Fibroblast of skin of left biceps (primary cell): ENCODE measurements at places on chromosomes 11 and 22.

DNA sequence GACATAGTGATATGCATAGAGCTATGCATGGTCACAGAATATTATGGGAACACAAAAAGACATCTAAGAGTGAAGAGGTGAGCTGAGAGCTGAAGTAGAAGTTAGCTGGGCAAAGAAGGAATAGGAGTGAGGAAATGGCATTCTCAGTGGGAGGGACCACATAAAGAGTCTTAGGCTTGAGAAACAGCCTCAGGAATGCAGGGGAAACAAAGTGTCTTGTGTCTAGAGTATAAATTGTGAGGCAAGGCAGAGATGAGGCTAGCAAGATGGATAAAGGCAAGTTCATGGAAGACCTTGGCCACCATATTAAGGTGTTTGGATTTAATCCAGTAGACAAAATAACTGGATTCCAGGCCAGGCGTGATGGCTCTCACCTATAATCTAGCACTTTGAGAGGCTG, 40.6 kb upstream of the CRTAM start:
- DNase-seq: no peak

DNA sequence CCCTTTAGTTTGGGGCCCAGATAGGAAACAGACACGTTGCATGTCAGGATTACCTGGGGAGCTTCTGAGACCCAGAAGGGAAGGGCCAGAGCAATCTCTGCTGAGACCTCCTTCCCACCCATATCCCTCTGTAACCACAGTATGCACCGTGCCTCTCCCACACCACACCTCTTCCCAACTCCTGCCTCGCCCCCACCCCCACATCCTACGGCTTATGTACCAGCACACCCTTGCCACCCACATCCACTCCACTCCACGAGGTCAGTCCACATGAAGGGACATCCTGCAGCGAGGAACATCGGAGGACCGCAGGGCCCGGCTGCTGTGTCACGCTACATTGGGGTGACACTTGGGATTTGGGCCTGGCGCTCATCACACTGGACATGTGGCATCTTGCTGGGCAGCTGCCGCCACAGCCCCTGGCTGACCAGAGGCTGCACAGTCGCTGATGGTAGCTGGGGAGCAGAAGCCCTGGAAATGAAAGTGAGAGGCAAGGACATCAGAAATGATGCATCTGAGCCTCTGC, 118.3 kb upstream of the LMO1 start:
- DNase-seq: no peak

GRCh38 chr11:98729118-98729517, 291.6 kb upstream of the CNTN5 start:
- no peak for DNase-seq

DNA sequence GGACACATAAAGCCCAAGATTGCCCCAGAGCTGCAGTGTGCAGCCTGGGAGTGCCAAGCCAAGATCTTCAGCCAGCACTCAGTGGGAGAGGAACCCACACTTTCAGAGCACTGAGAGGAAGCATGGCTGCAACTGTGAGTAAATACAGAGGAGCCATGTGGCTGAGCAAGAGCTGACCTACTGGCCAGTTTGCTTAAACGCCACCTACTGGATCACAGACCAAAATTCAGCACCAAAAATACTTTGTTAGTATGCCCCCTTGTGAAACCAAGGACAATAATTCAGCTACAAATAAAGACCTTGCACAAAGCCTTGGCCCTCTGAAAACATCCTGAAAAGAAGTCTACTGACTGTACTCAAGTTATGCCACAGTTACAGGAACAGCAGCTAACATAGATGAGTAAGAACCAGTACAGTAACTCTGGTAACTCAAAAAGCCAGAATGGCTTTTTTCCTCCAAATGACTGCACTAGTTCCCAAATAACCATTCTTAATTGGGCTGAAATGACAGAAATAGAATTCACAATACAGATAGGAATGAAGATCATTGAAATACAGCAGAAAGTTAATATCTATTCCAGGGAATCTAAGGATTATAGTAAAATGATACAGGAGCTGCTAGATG, 10.1 kb upstream of the OR4A15 start:
- DNase-seq: no peak

DNA sequence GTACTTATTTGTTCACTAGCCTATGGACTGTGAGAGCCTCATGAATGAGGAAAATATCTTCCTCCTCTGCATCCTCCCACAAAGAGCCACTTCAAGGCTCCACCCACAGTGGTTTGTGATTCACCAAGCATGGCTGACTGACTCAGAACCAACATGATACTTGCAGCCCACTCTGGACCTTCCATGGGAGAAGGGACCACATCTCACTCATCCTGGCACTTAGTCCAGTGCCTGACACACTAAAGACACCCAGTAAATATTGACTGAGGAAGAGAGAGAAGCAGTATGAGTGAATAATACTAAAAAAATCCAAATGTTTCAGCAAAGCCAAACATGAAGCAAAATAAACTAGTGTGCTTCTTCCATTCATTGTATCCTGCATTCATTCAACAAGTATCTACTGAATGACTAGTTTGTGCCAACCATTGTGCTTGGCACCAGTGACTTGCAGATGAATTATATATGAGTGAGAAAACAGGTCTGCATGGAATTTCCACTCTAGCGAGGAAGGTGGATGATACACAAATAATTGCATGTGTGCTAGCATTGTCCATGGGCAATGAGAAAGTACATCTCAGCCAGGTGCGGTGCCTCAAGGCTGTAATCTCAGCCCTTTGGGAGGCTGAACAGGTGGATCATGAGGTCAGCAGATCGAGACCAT, 54.9 kb upstream of the BLID start:
- no peak for DNase-seq

- no peak for DNase-seq
Observed at GRCh38 chr11:8290081-8290810, 26.6 kb upstream of the LMO1 start.

DNA sequence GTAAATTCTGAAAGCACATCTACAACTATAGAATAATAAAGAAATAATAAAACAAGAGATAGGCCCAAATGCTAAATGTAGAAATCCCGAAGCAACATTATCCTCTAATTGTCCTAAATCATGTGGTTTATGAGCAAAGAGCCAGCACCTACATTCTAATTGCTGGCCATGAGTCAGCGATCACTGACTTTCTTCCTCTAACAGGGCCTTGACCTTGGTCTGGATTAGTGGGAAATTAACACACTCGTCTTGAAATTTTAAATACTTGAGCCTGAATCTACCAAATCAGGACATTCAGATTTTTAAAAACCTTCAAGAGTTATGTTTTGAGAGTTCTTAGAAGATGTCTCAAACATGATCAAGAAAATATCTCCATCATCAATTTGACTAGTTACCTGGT, 727.6 kb downstream of the METTL15 start:
- DNase-seq: no peak

DNA sequence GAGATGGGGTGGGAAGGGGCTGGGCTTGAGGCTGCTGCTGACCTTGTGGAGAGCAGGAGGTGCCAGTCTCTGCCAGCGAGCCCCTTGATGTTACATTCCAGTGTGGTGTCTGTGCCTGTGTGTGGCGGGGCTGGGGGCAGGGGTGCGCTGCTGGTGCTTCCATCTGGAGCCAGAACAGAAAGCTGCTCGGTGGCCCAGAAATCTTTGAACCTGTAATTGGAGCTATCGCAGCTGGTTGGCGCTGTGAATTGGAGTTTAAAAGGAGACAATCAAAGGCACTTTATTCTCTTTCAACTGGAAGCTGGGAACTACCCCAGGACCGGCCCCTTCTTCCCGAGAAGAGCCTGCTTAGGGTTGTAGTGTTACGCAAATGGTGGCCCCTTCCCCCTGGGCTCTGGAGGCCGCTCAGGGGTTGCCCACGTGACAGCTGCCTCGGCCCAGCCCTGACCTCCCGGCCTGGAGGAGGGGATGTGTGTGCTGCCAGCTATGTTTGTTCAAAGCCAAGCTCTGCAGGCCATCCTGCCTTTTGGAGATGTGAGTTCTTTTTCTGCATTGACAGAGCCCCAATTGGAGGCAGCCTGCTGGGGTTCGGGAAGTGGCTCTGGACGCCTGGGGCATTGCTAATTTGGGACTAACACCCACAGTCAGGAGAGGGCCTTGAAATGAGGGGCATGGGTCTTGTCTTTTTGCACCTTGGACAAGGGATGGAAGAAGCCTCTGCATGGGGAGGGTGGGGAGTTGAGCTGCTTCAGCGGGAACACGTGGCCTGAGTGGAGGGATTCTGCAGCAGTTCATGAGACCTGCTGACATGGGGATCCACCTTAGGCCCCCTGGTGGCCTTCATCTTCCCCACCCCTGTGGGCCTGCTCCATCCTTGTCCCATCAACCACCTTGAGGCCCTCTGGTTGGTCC, 14.0 kb upstream of the ARSA start:
- DNase-seq: no peak

- no peak for DNase-seq
Observed at GRCh38 chr11:69656536-69657455, 15.8 kb downstream of the CCND1 start.

GRCh38 chr22:36860821-36861659, at the start of gene NCF4:
Gene NCF4 (plus strand): TSS chr22:36861006. CDS start chr22:36861172, 166 bp downstream.
- no peak for DNase-seq

DNA sequence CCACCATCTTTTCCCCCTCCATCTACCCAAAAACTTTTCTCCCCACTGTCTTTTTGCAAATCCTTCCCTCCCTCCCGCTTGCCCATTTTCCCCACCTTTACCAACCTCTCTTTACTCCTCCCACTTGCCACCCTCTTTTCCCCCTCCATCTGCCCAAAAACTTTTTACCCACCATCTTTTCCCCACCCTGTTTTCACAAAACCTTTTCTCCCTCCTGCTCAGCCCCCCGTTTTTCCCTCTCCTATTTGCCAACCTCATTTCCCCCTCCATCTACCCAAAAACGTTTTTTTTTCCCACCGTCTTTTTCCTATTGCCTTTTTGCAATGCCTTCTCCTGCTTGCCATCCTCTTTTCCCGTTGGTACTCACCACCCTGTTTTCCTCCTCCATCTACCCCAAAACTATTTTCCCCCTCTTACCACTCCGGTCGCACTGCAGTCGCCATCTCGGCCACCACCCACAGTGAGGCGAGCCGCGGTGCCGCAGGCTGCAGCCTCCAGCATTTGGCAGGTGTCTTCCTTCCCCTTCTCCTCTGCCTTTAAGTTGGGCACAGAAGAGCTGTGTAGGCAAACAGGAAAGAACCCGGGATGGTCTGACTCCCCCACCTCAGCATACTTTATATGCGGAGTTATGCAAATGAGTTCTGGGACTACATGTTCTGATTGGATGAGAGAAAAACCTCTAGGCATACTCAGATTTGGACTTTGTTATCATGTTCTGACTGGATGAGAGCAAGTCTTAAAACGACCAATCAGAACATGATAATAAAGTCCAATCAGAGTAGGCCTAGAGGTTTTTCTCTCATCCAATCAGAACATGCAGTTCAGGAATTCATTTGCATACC, 121.2 kb upstream of the VPREB1 start:
- no peak for DNase-seq

DNA sequence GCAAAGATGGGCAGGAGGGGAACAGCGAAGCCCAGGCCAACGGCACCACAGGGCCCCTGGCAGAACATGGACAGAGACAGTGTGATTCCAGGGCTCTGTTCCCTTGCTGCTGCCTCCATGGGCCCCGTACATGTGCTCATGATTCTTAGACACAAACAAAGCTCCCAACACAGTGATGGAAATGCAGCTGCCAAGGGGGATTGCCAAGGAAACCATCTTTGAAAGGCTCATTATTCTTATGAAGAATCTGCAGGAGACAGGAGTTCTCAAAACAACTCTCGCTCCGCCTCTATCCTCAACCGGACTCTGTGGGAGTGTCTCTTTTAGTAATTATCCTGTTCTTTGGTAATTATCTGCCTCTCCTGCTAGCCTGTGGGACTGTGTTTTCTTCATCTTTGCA, 32.2 kb downstream of the SERPINH1 start:
- no peak for DNase-seq

DNA sequence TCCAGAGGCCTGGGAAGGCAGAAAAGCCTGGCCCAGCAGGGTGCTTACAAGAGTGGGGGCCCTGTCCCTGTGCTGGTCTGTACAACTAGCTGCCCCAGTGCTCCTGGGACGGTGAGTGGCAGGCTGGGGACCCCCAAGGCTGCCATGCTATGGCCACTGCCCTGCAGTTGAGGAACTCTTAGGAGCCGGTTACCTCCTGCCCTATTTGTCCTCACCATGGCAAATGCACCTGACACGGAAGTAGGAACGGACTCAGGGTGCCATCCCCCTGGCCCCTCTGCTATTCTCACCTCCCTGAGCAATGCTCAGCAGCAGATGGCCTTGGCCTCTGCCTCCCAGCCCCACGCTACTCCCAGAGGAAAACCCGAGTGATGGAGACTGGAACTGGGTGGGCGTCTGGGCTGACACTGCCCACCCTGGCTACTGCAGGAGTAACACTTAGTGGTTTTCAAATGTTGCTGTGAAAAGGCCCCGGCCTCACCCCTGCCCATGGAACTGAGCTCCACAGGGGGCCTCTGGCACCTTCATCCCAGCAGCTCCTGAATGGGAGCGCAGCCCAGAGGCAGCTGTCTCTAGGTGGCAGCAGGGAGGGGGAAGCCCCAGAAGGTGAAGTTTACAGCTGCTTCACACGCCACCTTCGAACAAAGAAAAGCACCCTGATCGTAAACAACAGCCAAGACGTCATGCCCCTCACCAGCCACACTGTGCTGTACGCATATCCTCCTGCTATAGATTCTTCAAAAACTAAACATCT, 105.3 kb downstream of the CTTN start:
- DNase-seq: no peak

GRCh38 chr11:125140233-125140632, 24.3 kb upstream of the PKNOX2 start:
- no peak for DNase-seq

GRCh38 chr22:35525687-35526332, 14.8 kb upstream of the RASD2 start:
- no peak for DNase-seq

DNA sequence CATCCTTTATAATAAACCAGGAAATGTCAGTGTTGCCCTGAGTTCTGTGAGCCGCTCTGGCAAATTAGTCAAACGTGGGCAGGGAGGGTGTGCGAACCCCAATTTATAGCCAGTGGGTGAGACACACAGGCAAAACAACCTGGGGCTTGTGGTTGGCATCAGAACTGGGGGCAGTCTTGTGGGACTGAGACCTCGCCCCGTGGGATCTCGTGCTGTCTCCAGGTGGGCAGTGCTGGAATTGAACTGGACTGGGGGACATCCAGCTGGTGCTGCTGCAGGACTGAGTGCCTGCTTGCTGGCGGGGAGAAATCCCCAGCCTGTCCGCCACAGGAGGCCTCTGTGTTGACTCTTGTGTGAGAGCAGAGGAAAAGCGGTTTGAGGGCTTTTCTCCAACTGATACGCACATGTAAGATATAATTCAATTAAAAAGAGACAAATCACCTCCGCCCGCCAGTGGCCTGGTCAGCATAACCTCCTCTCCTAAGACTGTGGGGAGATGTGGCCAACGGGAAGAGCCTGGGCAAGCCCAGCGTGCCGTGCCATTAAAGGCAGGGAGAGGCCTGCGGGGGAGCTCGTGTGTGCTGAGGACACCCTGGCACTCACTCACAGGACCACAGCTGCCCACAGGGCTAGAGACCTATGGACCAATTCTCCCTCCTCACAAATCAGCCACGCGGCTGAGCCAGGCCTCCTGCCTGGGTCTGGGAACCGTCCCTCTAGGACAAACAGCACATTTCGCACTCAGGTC, 18.4 kb downstream of the SULT4A1 start:
- DNase-seq: no peak

- no peak for DNase-seq
Observed at GRCh38 chr22:23682077-23682476, 8.7 kb upstream of the RGL4 start.
